ENCODE measurements at places on chromosomes 13 and 19.

- peak; percentile 83 for DNase-seq
These were observed 811 bp upstream of the PRMT1 start for GRCh38 chr19:49676136-49676783.

GRCh38 chr13:100980171-100980570, 305.6 kb upstream of the TMTC4 start:
- DNase-seq, result no peak

DNA sequence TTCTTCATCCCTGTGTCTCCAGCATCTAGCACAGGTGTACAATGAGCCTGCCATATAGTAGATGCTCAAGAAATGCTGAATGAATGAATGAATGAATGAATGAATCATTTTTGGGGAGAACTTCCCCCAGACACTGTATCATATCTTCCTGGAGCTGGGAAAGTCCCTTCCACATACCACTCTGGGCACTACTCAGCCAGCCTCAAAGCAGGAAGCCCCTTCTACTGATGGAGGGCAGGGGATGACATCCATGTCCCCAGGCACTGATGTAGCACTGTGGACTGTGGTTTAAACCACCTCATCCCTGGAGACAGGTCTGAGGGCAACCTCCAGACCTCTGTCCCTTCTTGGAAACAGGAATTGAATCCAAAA, 4.8 kb downstream of the GNA15 start:
- DNase-seq, result no peak

DNA sequence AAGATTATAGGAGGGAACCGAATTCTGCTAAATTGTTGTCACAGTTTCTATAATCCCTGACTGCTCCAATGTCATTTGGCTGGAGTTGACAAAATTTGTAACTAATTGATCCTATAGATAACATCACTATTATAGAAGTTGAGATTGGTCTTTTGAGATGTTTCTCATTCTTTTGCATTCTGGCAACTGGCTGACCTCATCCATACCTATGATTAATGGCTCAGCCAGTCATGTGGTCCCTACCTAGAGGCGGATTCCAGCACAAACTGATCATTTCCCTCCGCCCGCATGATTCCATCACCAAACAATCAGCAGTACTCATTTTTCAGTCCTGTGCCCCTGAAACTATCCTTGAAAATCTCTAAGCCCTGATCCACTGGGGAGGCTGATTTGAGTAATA, 4.2 kb downstream of the PSG2 start:
- no peak for DNase-seq

DNA sequence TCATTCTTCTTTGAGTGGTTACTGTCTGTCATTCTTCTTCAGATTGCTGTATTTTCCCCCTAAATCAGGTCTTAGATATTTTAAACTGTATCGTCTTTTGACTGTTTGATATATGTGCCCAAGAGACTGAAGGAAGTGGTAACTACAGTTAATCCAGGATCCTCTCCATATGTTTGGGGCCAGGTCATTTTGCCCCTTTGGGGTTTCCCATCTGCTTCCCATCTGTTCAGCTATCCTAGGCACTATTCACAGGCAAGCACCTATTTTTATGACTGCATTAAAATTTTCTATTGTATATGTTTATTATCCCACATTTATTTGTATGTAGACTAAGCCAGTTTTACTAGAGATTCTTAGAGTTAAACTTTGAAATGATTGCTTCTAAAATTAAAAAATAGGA, 244.2 kb downstream of the PCCA start:
- no peak for DNase-seq

DNA sequence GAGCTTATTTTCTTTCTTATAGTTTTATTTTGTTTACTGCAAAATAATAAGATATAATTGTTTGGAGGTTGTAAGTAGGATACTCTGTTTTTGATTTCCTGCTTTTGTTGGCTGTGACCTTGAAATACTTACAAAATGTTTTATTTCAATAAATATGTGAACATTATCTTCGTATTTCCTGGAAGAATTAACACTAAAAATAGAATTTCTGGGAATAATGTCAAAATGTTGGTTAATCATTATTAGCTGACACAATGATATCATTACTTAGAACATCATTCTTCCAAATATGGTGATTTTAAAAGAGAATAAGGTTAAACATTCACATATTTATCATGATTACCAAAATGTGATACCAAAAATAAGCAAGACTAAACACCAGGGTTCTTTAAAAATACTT, 1148.6 kb upstream of the PRR20A start:
- no peak for DNase-seq

GRCh38 chr19:4266253-4267000, 12.6 kb upstream of the SHD start:
- DNase-seq, result no peak

GRCh38 chr13:99176309-99177276, 24.1 kb upstream of the UBAC2 start:
- DNase-seq, result no peak

DNA sequence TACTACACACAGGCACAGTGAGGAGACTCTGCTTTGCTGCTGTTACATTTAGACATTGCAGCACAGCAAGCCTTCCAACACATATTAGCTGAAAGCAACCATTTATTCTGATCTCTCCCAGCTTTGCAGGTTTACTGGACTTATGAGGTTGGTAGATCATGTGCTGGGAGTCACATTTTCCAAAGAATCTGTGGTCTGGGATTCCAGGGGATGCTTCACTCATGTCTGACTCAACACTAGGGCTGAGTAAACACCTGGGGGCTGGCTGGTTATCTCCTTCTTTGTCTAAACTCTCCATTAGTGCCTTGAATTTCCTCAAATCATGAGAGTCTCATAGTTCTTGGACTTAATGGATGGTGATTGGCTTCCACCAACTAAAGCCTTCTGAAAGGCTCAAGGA, 5.4 kb upstream of the LGALS13 start:
- DNase-seq, result no peak

GRCh38 chr13:103272770-103273169, 206.6 kb upstream of the SLC10A2 start:
- no peak for DNase-seq

DNA sequence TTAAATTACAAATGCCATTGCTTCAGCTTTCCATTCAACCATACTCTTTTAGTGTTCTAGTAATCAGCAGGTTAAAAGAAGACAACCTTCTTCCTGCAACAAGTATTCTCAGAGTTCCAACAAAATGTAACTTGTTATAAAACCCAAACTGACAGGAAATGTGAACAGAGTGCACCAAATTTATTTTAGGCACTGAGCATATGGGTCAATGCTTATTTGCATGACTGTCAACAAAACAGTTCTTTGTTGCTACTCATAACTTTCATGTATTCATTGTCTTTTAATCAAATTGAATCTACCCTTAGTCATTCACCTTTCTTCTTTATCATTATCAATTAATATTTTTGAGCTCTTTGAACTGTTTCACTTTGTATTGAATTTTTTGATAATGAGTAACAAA, 554.1 kb downstream of the DACH1 start:
- no peak for DNase-seq

DNA sequence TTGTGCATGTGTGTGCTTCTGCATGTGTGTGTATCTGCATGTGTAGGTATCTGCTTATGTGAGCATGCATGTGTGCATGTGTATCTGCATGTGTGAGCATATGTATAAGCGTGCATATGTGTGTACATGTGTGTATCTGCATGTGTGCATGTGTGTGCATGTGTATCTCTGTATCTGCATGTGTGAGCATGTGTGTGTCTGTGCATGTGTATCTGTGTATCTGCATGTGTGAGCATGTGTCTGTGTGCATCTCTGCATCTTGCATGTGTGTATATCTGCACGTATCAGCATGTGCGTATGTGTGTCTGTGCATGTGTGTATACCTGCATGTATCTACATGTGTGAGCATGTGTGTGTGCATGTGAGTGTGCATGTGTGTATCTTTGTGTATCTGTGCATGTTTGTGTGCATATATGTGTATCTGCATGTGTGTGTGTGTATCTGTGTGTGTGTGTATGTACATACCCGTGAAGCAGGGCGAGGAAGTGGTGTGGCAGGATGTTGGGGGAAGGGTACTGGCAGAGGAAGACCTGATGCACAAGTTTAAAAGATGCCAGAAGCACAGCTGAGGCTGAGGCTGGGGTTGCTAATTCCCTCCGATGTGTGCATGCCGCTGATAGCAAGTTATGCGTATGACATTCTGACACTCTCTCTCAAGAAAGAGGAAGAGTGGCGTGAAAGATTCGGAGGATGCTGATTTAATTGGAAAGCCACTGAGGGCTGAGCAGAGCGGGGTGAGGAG, 64.2 kb downstream of the TEX29 start:
- DNase-seq, result no peak

DNA sequence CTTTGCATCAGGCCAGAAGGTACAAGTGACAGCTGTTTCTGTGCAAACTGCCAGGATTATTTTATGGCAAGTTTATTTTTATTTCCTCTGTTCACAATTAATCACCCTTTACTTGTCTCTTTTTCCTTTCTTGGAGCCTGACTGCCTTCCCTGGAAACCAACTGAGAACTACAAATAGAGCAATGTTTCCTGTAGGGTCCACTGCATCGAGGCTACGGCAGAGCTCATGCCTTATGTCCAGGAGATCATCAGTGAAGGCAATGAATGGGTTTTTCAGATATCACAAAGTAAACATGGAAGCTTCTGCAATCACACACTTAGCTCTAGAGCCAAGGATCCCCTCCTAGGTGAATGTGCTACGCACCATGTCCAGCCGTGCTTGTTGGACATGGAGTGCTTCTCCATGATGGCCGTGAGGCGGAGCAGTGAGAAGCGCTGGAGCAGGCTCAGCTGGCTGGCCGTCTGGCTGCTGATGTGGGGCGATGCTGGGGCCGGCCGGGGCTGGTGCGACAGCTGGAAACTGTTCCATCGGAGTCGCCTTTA, 110.9 kb downstream of the KL start:
- no peak for DNase-seq

DNA sequence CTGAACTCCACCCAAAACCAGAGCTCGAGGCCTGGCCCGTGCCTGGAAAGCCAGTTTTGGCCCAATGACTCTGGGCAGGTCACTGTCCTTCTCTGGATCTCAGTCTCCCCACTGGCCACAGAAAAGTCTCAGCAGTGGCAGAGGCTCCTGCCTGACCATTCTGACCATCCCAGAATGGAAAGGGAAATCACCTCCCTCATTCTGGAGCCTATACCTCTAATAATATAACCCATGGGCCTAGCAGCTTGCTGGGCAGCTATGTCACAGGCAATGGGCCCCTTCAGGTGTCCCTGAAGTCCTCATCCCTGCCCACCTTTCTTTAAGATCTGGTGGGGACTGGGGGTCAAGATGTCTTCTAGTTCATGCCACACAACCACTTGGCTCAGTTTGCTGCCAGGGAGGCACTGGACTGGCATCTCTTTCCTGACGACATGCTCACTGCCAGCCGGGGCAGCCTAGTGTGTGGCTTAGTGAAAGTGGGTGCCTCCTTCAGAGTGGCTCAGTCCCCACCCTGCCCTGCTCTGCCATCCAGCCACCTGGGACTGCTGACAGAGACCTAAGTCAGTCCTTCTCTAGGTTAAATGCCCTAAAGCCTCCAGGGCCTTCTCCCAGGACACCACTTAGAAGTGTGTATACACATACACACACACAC, 62.6 kb downstream of the AP1M1 start:
- DNase-seq, result no peak

DNA sequence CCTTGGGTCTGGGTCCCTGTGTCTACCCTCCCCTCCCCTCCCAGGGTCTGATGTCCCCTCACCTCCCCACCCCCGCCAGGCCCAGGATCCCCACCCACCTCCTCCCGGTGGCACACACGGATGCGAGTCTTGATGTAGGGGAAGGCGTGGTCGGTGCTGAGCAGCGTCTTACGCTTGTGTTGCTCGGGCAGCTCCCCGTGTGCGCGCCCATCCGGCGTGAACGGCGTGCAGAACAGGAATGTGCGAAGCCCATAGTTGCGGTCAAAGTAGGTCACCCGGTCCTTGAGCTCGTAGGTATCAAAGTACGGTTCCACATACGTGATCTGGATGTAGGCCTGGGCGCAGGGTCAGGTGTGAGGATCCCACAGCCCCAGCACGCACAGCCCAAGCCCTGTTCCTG, 4.4 kb upstream of the KANK2 start:
- DNase-seq, result no peak

DNA sequence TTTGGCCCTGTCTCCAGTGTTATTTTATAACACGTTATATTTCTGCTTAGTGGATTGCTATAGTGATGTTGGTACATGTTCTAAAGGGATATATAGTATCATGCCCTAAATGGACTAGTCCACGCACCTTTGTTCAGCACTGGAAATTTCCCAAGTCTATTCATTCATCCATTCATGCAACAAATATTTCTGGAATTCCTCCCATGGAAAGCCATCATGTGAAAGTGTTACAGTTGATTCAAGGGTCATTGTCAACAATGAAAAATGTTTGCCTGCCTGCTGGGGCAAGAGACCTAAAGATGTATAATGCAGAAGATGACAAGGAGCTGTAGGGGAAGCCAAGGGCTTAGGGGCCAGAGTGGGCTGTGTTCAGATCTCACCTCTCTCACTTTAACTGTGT, 10.8 kb upstream of the HSPH1 start:
- DNase-seq, result no peak

GRCh38 chr13:66301006-66301405, 929.1 kb downstream of the PCDH9 start:
- DNase-seq, result no peak

DNA sequence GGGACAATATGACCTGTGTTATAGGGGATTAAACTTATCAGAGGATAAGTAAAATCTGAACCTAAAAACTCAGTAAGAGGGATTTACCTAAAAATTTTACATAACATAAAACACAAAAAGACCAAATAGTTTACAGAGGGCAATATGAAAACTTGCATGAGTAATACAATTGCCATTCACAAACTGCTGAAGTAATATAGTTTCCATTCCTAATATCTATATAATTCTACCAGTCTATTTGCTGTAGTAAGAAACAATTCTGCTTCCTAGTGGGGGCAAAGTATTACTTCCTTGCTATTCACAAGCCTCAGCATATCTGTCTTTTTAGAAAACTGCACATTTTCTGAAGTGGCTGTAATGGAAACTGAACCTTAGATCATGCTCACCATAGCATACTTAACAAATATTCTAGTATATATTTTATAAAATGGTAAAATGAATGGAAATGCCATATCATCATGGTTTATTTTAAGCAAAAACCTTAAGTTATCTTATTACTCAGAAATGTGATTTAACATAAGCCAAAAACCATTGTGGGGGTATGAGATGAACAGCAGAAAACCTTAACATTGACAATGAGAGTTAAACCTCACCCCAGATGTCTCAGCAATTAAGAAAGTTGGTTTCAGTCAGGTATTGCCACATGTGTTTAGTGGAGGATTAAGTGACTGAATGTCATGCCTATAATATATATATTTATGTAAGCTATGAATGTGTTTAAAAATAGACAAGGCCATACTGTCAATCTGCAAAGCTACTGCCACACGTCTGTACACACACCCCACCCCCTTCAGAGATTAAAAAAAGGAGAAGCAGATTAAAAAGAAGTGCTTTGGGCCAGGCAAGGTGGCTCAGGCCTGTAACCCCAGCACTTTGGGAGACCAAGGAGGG, 136.8 kb downstream of the MIPEP start:
- DNase-seq, result no peak

DNA sequence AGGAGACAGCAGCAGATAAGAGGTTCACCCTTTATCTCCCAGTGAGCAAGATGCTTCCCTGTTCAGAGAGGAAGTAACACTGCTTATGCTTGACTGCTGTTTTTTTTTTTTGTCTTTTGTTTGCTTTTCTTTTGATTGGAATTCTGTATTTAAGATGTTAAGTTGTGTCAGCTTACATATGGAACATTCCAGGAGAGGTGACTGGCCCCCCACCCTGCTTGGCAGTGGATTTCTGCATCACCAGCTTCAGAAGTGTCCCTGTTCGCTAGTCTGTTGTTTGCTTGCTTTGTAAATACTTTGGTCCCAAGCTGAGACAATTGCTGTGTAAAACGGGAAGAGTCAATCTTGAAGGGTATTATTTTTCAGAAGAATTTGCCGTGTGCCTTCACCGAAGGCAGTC, 43.0 kb downstream of the IFT88 start:
- DNase-seq, result no peak

Data from cerebellar nuclear complex (tissue), 1 donor.